Activated CD8-positive, alpha-beta memory T cell treated with anti-CD3 and anti-CD28 coated beads, Interleukin-2, amount 10 ng/mL, durations not matched to agents 7 days and 5 days (primary cell): ENCODE measurements at places on chromosomes 12 and 14. TPM values are rescaled to one million over a fixed set of nuclear protein-coding genes. Genes with fewer than 3 reads are reported as not detected.

DNA sequence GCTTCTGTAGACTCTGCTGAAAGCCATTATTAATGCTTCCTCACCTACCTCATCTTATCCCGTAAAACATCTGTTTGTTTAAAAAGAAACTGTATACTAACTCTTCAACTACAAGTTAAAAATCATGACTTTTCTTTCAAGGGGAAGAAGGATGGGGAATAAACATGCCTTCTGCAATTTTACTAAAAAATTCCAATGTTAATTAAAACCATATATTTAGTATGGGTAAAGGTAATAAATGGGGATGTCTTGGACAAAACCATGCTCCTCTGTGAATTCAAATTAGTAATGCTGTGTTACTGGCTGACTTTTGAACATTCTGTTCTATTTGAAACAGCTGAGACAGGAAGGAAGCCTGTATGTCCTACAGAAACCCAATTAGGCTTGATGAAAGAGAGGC is 311.1 kb upstream of the DIO2 start:
- no peaks in the 10 kb centered on the region for H3K27me3 ChIP-seq
- H3K27ac ChIP-seq: no peak overlapping the region
- H3K4me1 ChIP-seq: peaks cover 5% of the 10 kb centered on the region
- H3K4me3 ChIP-seq: no peak overlapping the region
- peaks cover 28% of the 10 kb centered on the region for H3K36me3 ChIP-seq

DNA sequence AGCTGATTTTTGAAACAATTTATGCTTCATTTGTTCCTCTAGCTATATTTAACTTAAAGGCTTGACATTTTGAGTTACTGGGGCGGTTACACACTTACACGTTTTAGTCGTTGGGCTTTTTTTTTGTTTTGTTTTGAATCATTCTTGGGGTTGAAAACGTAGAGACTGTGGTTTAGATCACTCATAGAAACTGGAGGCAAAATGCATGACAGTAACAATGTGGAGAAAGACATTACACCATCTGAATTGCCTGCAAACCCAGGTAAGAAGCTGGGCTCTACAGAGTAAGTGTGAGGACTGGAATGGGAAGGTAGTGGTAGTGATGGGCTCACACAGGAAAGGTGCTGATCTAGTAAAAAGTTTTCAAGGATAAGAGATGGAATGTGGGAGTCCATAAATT is at the start of gene CLEC2D:
CLEC2D (plus strand) TSS at position 180 of the 400 bp plus-strand sequence; CDS start at position 202, 22 bp downstream.
- peaks cover 78% of the 10 kb centered on the region for H3K36me3 ChIP-seq
- peak within 1 kb of the TSS; percentile 95 for H3K4me3 ChIP-seq
- peak; percentile 72 for DNase-seq
- H3K4me1 ChIP-seq: peaks cover 55% of the 10 kb centered on the region
- H3K27ac ChIP-seq: peak within 1 kb of the TSS; percentile 99
- H3K27me3 ChIP-seq: no peaks in the 10 kb centered on the region

- H3K27ac ChIP-seq: peak overlapping the region; percentile 100
- peaks cover 46% of the 10 kb centered on the region for H3K36me3 ChIP-seq
- H3K4me3 ChIP-seq: peak overlapping the region; percentile 100
- DNase-seq: no peak
- H3K27me3 ChIP-seq: no peaks in the 10 kb centered on the region
- H3K4me1 ChIP-seq: peaks cover 63% of the 10 kb centered on the region
Observed at GRCh38 chr12:108633081-108633533, 587 bp downstream of the SELPLG start.

The PLXNC1 gene
- total RNA-seq: 10.4 TPM

The MSI1 gene
- total RNA-seq: 0.07 TPM
